Left hindlimb (tissue), 1 donor: ENCODE measurements at places on chromosomes 4 and X.

DNA sequence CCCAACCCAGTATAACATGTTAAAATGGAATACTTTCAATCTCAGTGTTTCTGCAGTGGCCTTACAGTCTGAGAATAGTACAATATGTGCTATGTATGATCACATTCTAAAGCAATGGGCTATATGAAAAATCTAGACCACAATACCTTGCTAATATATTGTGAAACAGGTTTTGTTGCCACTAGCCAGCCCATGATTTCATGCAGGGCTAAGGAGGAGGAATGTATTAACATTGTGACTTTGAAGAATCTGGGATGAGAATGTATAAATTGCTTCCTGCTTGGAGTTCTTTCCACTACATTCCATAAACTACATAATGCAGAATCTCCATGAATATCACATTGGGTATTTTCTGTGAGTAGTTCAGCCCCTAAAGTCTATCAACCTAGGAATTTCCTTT, 935.4 kb upstream of the GRIA3 start:
- no peak for DNase-seq

- DNase-seq: no peak
These were observed 106.1 kb downstream of the UCHL1 start for GRCh38 chr4:41362621-41363383.

GRCh38 chr4:170805352-170805751, 715.6 kb upstream of the AADAT start:
- DNase-seq: no peak

DNA sequence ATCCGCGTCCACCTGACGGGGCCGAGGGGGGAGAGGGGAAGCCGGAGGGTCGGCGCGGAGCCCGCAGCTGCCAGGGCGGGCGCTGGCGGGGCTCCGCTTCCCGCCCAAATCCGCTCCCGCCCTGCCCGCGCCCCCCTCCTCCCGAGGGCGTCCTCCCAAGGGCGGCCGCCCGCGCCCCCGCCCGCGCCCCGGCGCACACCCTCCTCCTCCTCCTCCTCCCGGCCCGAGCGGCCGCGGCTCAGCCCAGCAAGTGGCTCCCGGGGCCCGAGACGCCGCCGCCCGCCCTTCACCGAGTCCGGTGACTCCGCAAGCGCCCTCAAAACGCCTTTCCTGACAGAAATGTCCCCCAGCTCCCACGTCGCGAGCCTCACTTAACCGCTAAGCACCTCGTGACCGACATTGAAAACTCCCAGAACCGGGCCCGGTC, 487 bp downstream of the HMGB2 start:
- DNase-seq: peak; percentile 79

- DNase-seq: no peak
These were observed 58.8 kb upstream of the ARHGAP36 start for GRCh38 chrX:130999360-130999759.

DNA sequence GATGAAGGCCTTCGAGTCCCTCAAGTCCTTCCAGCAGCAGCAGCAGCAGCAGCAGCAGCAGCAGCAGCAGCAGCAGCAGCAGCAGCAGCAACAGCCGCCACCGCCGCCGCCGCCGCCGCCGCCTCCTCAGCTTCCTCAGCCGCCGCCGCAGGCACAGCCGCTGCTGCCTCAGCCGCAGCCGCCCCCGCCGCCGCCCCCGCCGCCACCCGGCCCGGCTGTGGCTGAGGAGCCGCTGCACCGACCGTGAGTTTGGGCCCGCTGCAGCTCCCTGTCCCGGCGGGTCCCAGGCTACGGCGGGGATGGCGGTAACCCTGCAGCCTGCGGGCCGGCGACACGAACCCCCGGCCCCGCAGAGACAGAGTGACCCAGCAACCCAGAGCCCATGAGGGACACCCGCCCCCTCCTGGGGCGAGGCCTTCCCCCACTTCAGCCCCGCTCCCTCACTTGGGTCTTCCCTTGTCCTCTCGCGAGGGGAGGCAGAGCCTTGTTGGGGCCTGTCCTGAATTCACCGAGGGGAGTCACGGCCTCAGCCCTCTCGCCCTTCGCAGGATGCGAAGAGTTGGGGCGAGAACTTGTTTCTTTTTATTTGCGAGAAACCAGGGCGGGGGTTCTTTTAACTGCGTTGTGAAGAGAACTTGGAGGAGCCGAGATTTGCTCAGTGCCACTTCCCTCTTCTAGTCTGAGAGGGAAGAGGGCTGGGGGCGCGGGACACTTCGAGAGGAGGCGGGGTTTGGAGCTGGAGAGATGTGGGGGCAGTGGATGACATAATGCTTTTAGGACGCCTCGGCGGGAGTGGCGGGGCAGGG, 568 bp downstream of the HTT start:
- DNase-seq: peak; percentile 80

GRCh38 chr4:44538534-44538933, 89.9 kb upstream of the KCTD8 start:
- no peak for DNase-seq

GRCh38 chr4:22661443-22661842, 31.3 kb upstream of the GBA3 start:
- no peak for DNase-seq

GRCh38 chr4:71050809-71051208, 57.4 kb downstream of the DCK start:
- DNase-seq: no peak

GRCh38 chrX:80021621-80022020, 7.1 kb downstream of the TBX22 start:
- no peak for DNase-seq

DNA sequence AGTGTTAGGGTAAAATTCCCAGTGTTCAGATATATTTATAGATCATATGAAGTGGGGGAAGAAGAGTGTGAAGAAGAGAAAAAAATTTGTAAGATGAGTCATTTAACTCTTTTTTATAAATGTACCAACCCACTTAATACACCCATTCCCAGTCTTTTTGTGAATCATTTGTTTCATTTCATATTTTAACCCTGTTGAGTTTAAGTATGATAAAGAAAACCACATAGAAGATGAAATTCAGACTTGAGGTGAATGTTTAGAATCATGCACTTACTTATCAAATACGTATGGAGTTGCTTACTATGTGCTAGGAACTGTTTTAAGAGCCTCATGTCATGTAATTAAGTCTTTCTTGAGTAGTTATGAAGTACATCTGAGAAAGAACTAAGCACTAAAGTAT, 56.6 kb upstream of the DAPP1 start:
- no peak for DNase-seq

DNA sequence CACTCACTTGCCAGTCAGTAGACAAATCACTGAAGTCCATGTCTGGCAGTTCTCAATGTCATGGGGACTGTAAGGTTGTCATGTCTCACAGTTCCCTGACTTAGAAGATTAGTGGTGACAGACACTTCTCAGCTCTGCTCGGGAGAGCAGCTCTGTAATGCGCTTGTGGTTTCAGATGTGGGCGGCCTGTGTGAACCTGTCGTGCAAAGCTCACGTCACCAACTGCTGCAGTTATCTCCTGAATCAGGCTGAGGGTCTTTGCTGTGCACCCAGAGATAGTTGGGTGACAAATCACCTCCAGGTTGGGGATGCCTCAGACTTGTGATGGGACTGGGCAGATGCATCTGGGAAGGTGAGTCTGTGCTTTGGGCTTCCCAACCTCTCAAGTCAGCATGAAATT, at the start of gene IL9R:
Gene IL9R, plus strand, starts transcription at position 261 of the 400 bp plus-strand sequence. Its CDS starts 64 bp downstream, at position 325.
- DNase-seq: no peak

DNA sequence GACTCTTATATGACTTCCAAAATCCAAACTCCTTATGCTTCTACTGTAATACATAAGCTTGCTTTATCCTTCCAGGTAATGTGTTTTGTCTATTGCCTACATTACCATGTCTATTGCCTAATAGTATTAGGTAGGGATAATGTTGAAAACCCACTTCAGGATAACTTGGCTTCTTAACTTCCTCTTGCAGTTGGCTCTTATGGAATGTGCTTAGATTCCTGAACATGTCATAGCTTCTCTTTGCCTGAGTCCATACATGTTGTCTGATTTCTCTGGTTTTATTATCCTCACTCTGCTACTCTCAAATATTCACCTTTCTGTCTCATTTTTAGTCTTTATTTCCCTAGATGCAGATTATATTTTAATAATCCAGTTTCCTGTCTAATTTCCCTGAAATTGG, 599.9 kb downstream of the IL15 start:
- DNase-seq: no peak

GRCh38 chrX:31423609-31424189, 351.9 kb upstream of the FTHL17 start:
- DNase-seq: peak; percentile 52

DNA sequence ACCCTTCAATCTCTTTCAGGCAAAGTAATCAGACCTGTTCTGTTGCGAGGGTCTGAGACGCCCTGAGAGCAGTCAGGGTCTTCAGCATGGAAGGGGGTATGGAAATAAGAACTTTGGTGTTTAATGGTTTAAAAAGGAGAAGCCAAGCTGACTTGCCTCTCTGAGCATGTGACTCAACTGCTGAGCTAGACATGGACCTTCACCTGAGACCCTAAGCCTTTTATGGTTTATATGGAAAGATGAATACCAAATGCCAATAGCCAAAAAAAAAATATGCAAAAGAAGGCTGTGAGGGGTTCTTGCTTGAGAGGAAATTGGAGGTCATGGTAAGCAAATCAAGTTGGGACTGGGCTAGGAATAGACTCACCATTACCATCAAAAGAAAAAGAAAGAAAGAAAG, 30.6 kb downstream of the CHRNA9 start:
- no peak for DNase-seq

GRCh38 chr4:16636304-16636703, 262.1 kb downstream of the LDB2 start:
- DNase-seq: no peak
